Umbilical cord (tissue), 2 donors: ENCODE measurements at places on chromosomes 6 and 20. TPM values are rescaled to one million over a fixed set of nuclear protein-coding genes. Genes with fewer than 3 reads are reported as not detected.

DNA sequence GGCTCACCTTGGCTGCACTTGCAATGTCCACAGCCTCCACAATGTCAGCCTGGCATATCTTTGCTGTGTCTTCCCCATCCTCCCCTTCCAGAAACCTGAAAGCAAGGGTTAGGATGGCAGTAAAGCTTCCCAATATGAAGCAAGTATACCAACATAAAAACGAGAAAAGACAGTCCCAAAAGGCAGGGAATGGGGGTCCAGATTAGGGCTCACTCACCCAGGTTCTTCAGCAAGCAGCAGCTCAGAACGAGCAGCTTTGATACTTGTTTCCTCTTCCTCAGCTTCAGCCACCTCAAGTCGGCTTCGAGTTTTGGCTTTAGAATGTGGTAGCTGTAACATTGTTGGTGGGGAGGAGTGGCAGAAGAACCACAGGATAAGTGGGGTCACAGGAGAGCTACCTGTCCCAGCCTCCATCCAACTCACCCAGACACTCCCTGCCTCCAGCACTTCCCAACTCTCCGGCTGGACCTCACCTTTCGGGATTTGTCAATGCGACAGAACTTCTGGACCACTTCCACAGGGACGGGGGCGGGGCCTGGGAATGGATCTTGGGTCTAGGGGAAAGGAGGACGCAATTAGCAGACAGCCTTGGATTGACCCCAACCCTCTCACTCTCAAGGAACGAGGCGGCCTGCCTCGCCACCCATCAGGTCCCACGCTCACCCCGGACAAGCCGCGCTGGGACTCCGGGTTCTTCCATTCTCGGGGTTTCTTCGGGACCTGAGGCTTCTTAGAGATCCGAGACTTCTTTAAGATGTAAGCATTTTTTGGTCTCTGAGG is 708 bp downstream of the WDR46 start:
- DNase-seq = no peak

ZNF318 gene
- 7.7 TPM for total RNA-seq

DNA sequence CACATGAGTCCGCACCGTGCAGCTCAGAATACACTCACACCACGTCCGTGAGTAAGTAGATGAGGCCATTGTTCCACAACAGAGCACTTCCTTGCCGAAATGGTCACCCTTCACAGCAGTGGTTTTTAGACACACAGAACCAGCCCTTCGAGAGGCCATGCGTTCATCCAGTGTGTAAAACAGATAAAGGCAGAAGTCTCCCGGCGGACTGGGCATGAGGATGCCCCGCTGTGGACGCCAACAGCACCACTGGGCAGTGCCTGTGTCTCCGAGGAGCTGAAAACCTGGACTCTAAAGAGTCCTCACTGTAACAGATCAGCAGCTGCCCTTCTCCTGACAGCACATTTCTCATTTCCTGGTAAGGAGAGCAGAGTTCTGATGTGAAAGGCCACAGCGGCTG is 75.2 kb downstream of the WDR27 start:
- no peak for DNase-seq

DNA sequence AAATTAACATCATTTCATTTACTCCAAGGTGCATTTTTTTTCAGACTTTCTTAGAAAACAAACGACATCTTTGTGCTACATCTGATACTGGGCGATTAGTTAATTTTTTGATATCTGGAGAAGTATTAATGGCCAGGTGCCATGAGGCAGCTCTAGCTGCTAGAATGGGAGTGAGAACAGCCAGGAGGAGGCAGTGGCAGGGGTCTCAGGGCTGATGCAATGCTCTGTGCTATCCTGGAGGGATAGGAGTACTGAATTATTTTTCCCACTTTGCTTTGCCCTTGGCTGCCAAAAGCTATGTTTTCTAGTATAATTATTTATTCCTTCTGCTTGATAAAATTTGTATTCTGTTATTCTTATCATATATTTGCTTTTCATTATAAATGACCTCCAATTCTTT is 133.6 kb upstream of the NOX3 start:
- no peak for DNase-seq

DNA sequence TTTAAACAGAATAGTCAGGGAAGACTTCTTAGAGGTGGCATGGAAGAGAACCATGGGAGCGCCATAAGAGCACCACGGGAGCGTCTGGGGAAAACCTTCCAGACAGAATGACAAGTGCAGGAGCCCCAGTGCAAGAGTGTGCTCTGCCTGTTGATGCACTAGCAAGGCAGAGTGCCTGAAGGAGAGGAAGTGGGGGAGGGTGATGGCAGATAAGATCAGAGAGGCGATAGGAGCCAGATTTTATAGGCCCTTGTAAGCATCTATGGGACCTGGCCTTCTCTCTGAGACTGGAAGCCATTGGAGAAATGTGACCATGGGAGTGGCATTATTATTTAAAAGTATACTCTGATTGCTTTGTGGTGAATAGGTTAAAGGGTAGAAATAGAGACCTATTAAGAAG is 13.1 kb downstream of the FUCA2 start:
- no peak for DNase-seq

- DNase-seq = no peak
Observed at GRCh38 chr6:138796771-138797170, 884 bp downstream of the ECT2L start.

GRCh38 chr6:140966676-140967075 is 1166.0 kb upstream of the GJE1 start:
- no peak for DNase-seq
